ENCODE measurements at places on chromosomes 1 and 21.

GRCh38 chr21:46064870-46065214 lies 33.1 kb upstream of the COL6A2 start:
- DNase-seq: no peak

GRCh38 chr1:160113407-160113806 lies 2.2 kb upstream of the ATP1A2 start:
- no peak for DNase-seq

DNA sequence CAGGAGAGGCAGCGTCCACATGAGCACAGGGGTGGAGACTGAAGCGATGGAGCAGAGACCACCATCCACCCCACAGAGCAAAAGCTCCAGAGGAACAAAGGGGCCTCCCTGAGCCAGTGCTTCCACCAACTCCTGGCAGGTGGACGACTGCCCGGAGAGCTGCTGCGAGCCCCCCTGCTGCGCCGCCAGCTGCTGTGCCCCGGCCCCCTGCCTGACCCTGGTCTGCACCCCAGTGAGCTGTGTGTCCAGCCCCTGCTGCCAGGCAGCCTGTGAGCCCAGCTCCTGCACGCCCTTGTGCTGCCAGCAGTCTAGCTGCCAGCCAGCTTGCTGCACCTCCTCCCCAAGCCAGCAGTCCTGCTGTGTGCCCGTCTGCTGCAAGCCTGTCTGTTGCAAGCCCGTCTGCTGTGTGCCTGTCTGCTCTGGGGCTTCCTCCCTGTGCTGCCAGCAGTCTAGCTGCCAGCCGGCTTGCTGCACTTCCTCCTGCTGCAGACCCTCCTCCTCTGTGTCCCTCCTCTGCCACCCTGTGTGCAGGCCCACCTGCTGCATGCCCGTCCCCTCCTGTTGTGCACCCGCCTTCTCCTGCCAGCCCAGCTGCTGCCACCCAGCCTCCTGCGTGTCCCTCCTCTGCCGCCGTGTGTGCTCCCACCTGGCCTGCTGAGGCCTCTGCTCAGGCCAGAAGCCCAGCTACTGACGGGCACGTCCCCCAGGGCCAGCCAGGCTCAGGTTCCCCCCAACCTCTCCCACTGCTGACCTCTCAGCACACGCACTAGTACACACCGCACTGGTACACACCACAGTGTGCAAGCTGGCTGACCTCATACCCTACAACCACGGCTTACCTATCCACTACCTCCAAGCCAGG lies 5.4 kb downstream of the KRTAP10-12 start:
- DNase-seq: no peak

DNA sequence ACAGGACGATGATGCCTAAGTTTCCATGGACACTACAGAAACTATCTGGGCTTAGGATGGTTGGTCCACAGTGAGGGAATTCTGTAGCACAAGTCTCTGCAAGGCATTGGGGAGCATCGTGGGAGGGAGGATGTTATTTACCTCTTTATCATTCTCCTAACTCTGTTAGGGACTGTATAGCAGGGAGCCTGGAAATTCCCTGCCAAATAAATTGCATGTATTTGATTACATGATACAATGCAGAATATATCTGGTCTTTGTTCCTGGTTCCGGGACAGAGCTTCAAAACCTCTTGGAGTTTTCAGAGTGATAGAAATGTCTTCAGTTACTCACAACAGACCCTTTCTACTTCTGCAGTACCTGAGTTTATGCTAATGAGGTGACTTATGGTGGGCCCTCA lies 385.9 kb downstream of the PCP4 start:
- no peak for DNase-seq
